A673 (cell line): ENCODE measurements at places on chromosomes 2 and 18. TPM values are rescaled to one million over a fixed set of nuclear protein-coding genes. Genes with fewer than 3 reads are reported as not detected.

Gene POTEI
- not detected in 2 replicates for total RNA-seq

Gene RPRM
- not detected in 2 replicates for total RNA-seq

Gene PCARE
- total RNA-seq = not detected in 2 replicates

Gene CENPA
- total RNA-seq = 59.2 and 66.3 TPM in 2 replicates

Gene ST8SIA5
- 17.9 and 24.8 TPM in 2 replicates for total RNA-seq

Gene ACVR1C
- 0.13 TPM in 1 of 2 replicates, not detected in the other for total RNA-seq

Gene BOLL
- total RNA-seq = not detected in 2 replicates

Gene RTTN
- 25.9 and 26.5 TPM in 2 replicates for total RNA-seq

Gene ADRA2B
- total RNA-seq = 0.11 TPM in 1 of 2 replicates, not detected in the other

Gene KDSR
- 449 and 493 TPM in 2 replicates for total RNA-seq

GRCh38 chr18:65623676-65624075, 127.1 kb upstream of the CDH7 start:
- no peaks in the 10 kb centered on the region for H3K27me3 ChIP-seq
- no peaks in the 10 kb centered on the region for H3K4me1 ChIP-seq
- no peak for DNase-seq

DNA sequence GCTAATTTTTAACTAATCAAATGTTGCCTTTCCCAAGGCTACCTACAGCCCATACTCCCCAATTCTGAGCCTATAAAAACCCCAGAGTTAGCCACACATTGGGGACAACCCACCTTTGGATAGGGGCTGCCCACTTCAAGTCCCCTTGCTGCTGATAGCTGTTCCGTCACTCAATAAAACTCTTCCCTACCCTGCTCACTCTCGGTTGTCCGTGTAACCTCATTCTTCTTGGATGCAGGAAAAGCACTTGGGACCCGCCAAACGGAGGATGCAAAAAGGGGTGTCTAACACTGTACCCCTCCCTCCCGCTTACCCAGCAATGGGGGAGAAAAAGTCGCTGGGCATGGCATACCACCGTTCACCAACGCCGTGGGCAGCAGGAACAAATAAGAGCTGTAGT, 12.2 kb downstream of the IWS1 start:
- DNase-seq = no peak
- no peaks in the 10 kb centered on the region for H3K27me3 ChIP-seq
- no peak overlapping the region for H3K27ac ChIP-seq
- H3K36me3 ChIP-seq = peaks cover 19% of the 10 kb centered on the region

GRCh38 chr2:216147172-216148131, 38.3 kb downstream of the XRCC5 start:
- H3K4me3 ChIP-seq = no peak overlapping the region
- peaks cover 99% of the 10 kb centered on the region for H3K36me3 ChIP-seq
- no peaks in the 10 kb centered on the region for H3K4me1 ChIP-seq
- H3K27me3 ChIP-seq = no peaks in the 10 kb centered on the region

DNA sequence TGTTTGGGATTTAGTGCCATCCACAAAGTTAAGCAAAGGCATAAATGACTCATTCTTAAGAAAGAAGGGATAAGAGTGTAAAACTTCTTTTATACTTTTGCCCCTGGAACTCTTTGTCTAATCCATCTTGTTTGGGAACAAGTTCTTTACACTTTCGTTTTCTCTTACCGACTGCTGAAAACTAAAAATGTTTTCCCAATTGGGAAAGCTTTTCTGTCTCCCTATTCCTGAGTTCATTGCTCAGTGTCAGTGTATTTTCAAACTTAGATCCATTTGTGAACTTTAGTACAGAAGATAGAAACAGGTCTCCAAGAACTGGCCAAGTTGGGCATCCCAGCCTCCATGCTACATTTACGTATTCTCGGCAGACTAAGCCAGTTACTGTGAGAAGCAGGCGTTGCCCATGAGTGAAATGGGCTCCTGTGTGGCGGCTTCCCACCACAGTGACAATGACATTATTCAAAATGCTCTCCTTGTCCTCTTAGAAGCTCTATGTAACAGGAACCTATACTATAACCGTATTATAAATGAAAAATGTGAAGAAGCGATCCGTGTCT, 51.7 kb downstream of the TGOLN2 start:
- H3K4me1 ChIP-seq = peaks cover 33% of the 10 kb centered on the region
- no peak overlapping the region for H3K4me3 ChIP-seq
- H3K36me3 ChIP-seq = no peaks in the 10 kb centered on the region
- H3K27ac ChIP-seq = peak overlapping the region; percentile 85
- H3K27me3 ChIP-seq = no peaks in the 10 kb centered on the region

GRCh38 chr2:233088972-233089345, 28.8 kb downstream of the INPP5D start:
- H3K4me1 ChIP-seq = no peaks in the 10 kb centered on the region
- no peak overlapping the region for H3K27ac ChIP-seq
- H3K36me3 ChIP-seq = no peaks in the 10 kb centered on the region

- H3K27me3 ChIP-seq = no peaks in the 10 kb centered on the region
- H3K4me3 ChIP-seq = no peak overlapping the region
- no peaks in the 10 kb centered on the region for H3K36me3 ChIP-seq
Measured at GRCh38 chr2:64770781-64771334, 117.1 kb upstream of the SERTAD2 start.

- no peaks in the 10 kb centered on the region for H3K36me3 ChIP-seq
- H3K27me3 ChIP-seq = no peaks in the 10 kb centered on the region
- H3K27ac ChIP-seq = no peak overlapping the region
- no peak for DNase-seq
- no peak overlapping the region for H3K4me3 ChIP-seq
Measured at GRCh38 chr2:105590780-105591660, 153.7 kb upstream of the NCK2 start.

- H3K27me3 ChIP-seq = no peaks in the 10 kb centered on the region
- no peak overlapping the region for H3K4me3 ChIP-seq
- H3K4me1 ChIP-seq = no peaks in the 10 kb centered on the region
- no peak overlapping the region for H3K27ac ChIP-seq
- no peaks in the 10 kb centered on the region for H3K36me3 ChIP-seq
Measured at GRCh38 chr2:129906861-129907235, 72.6 kb upstream of the RAB6C start.

DNA sequence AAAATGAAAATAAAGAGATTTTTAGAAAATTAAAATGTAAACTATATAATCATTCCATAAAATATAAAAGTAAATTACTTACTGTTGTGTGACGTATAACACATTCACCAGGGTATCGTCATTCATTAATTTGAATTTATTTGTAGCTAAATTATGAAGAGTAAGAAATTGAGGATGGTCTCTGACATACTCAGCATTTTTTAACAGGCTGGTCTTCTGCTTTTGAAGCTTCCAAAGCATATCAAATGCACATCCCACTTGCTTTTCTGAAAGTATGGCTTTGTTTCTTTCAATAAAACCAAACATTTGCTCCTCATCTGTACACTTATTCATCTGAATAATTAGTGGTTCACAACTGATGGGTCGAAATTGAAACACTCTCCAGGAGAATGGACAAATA, 2.1 kb downstream of the FASTKD1 start:
- peak overlapping the region; percentile 62 for H3K4me3 ChIP-seq
- H3K27me3 ChIP-seq = no peaks in the 10 kb centered on the region
- DNase-seq = no peak
- no peak overlapping the region for H3K27ac ChIP-seq
- H3K4me1 ChIP-seq = peaks cover 8% of the 10 kb centered on the region

- no peak overlapping the region for H3K4me3 ChIP-seq
- no peaks in the 10 kb centered on the region for H3K27me3 ChIP-seq
- no peak for DNase-seq
- no peak overlapping the region for H3K27ac ChIP-seq
- H3K4me1 ChIP-seq = peaks cover 8% of the 10 kb centered on the region
Measured at GRCh38 chr2:218024336-218024735, 21.5 kb upstream of the TNS1 start.

- no peaks in the 10 kb centered on the region for H3K4me1 ChIP-seq
- H3K36me3 ChIP-seq = no peaks in the 10 kb centered on the region
- no peak overlapping the region for H3K4me3 ChIP-seq
- no peaks in the 10 kb centered on the region for H3K27me3 ChIP-seq
Measured at GRCh38 chr2:234671231-234671630, 174.3 kb upstream of the ARL4C start.

GRCh38 chr2:226701052-226701451, 98.6 kb downstream of the IRS1 start:
- H3K4me1 ChIP-seq = no peaks in the 10 kb centered on the region
- no peak overlapping the region for H3K4me3 ChIP-seq
- no peak for DNase-seq
- H3K27me3 ChIP-seq = no peaks in the 10 kb centered on the region

GRCh38 chr2:104078431-104079157, 775.3 kb upstream of the POU3F3 start:
- no peak overlapping the region for H3K27ac ChIP-seq
- H3K4me1 ChIP-seq = no peaks in the 10 kb centered on the region
- no peaks in the 10 kb centered on the region for H3K36me3 ChIP-seq
- no peak overlapping the region for H3K4me3 ChIP-seq
- H3K27me3 ChIP-seq = no peaks in the 10 kb centered on the region

DNA sequence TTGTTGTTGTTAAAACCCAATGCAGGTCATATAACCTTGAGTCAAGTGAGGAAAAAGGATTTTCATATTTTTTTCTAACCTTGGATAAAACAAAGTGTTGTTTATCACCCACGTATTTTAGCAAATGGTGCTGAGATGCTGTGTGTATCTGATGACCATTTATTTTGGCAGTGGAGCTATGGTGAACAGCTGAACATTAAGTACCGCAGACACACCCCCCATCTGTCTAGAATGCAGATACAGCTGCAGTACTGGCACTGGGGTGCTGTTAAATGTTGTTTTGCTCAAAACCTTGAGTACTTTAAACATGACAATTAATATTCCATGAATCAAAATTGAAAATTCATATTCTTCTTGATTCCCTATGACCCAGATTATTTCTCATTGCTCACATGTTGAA, 773.3 kb upstream of the SLC39A10 start:
- no peaks in the 10 kb centered on the region for H3K36me3 ChIP-seq
- H3K27me3 ChIP-seq = no peaks in the 10 kb centered on the region
- no peak for DNase-seq
- H3K27ac ChIP-seq = no peak overlapping the region
- peaks cover 3% of the 10 kb centered on the region for H3K4me1 ChIP-seq

DNA sequence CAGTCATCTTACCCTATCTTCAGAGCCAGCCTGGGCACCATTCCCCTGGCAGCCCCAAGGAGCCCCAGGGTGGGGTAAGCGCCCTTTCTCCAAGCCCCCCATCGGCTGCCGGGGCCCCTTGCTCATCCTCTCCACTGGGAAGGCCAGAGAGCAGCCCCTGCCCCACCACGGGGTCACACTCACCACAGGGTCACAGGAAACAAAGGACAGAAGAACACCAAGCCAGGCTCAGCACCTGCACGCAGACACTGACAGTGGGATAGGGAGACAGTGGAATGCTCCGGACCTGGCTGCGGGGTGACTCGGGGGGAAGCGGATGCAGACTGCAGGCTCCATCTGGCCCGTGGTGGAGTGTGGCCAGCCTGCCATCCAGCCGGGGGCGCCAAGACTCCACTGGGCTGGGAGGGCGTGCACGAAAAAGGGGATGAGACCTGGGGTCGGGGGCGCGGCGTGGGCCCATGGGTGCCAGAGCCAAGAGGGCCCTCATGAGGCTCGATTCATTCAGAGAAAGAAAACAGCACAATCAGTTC, 21.1 kb downstream of the HDAC4 start:
- DNase-seq = no peak
- H3K27me3 ChIP-seq = no peaks in the 10 kb centered on the region
- H3K27ac ChIP-seq = no peak overlapping the region
- H3K4me3 ChIP-seq = no peak overlapping the region
- no peaks in the 10 kb centered on the region for H3K36me3 ChIP-seq
- peaks cover 10% of the 10 kb centered on the region for H3K4me1 ChIP-seq

- no peaks in the 10 kb centered on the region for H3K27me3 ChIP-seq
- DNase-seq = peak; percentile 51
- no peaks in the 10 kb centered on the region for H3K36me3 ChIP-seq
Measured at GRCh38 chr2:162333968-162334367, 10.0 kb upstream of the GCA start.

DNA sequence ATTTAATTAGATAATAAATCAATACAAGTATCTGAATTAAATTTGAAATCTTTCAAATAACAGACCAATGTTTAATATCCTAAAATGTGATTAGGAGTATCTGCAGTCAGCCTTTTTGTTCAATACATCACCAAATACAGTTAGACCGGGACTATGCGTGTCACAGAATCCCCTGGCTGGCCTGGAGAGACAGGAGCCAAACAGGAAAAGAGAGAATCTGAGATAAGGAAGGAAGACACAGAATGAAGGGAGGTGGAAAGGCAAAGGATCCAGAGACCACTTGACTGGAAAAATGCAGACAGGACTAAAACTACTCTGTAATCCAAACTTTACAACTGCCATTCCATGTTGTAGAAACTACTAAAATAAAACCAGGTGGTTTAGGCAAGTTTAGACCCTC, 66.3 kb downstream of the SIGLEC15 start:
- no peak for DNase-seq
- H3K4me1 ChIP-seq = no peaks in the 10 kb centered on the region
- peaks cover 8% of the 10 kb centered on the region for H3K36me3 ChIP-seq
- H3K27me3 ChIP-seq = no peaks in the 10 kb centered on the region
- no peak overlapping the region for H3K27ac ChIP-seq

DNA sequence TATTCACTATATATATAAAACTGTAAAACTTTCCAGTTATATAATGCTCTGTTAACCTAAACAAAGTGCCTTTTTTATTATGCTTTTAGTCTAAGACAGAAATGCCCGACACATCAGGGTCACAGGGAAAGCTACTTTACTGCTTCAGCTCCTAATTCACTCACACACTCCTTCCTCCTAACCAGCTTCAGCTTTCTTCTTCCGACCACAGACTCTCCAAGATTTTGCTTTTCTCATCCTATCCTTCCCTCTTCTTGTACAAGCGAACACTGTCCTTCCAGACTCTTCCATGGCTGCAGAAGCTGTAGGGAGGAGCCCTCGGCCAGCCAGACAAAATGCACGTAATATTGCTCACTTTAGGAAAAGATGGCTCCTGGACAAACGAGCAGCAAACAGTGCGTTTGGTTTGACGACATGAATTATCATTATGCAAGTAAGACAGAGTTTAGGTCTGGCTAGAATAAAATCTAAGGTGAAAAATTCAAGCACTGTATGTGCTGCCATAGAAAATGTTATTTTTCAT, 47.5 kb upstream of the HNRNPA3 start:
- peak overlapping the region; percentile 66 for H3K27ac ChIP-seq
- no peaks in the 10 kb centered on the region for H3K27me3 ChIP-seq
- peak overlapping the region; percentile 28 for H3K4me3 ChIP-seq
- no peak for DNase-seq
- peaks cover 51% of the 10 kb centered on the region for H3K4me1 ChIP-seq

GRCh38 chr18:45383228-45383627, 232.0 kb upstream of the SLC14A2 start:
- no peak overlapping the region for H3K27ac ChIP-seq
- no peaks in the 10 kb centered on the region for H3K4me1 ChIP-seq
- no peak for DNase-seq
- H3K27me3 ChIP-seq = no peaks in the 10 kb centered on the region
- H3K4me3 ChIP-seq = no peak overlapping the region

DNA sequence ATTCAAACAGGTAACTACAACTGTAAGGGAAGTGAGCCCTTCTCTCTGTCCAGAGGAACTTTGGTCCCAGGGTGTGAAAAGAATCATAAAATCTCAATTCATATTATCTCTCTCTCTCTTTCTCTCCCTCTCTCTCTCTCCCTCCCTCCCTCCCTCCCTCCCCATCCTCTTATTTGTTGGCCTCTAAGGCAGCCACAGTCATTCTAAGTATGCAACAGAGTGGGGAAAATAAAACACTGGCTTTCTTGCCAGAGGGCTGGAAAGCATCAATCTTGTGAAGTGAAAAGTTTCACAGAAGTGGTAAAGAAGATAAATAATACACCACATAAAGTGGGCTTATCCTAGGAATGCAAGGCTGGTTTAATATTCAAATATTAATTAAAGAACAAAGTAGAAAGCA, 95.6 kb upstream of the KCNH7 start:
- no peaks in the 10 kb centered on the region for H3K36me3 ChIP-seq
- no peaks in the 10 kb centered on the region for H3K27me3 ChIP-seq
- no peak overlapping the region for H3K27ac ChIP-seq
- no peaks in the 10 kb centered on the region for H3K4me1 ChIP-seq

GRCh38 chr18:74654638-74655037, 57.0 kb downstream of the ZNF407 start:
- H3K27ac ChIP-seq = no peak overlapping the region
- no peaks in the 10 kb centered on the region for H3K4me1 ChIP-seq
